Kidney capillary endothelial cell (primary cell): ENCODE measurements at places on chromosomes 3 and 15.

GRCh38 chr3:12750223-12750622 is 8.8 kb downstream of the TMEM40 start:
- no peak for DNase-seq

DNA sequence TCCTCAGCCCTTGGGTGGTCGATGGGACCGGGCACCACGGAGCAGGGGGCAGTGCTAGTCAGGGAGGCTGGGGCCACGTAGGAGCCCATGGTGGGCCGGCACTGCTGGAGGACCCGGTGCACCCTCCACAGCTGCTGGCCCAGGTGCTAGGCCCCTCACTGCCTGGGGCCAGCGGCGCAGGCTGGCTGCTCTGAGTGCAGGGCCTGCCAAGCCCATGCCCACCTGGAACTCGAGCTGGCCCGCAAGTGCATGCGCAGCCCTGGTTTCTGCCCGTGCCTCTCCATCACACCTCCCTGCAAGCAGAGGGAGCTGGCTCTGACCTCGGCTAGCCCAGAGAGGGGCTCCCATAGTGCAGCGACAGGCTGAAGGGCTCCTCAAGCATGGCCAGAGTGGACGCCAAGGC is 42.1 kb downstream of the KLHDC8B start:
- no peak for DNase-seq

DNA sequence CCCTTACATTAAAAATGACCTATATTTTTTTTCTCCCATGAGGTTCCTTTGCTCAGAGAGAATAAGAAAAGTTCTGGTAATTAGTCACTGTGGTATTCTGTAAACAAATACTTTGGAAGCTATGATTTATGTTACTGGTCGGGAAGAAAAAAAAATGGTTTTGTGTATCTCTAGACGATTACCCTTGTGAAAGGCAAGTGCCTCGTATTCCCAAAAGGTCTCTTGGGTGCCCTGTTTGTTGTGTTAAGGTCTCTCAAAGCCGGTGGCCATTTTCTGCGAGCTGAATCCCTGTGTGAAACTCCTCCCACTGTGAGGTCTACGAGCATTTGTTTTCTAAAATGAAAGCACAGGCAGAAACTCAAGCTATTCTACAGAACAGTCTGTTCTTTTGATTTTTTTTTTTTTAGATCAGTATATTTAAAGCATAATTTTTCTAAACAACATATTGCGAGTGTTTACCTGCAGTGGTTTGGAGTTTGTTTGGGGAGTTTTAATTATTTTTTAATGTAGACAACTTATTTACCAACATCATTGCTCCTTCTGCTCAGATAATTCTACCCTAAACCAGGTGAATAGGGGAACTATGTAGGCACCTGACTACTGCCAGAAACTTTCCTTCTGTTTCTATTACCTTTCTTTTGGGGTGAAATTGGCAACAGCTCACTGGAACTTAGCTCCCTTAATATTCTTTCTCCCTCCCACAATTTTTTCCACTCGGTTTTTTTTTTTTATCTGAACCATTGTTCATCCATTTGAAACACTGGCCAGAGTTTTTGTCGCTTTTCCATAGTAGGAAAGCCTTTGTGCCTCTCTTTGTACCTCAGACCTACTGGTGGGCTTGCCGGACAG is 44.0 kb downstream of the ZBTB38 start:
- peak; percentile 63 for DNase-seq

- no peak for DNase-seq
These were observed 45.9 kb upstream of the TMEM115 start for GRCh38 chr3:50405249-50405648.

DNA sequence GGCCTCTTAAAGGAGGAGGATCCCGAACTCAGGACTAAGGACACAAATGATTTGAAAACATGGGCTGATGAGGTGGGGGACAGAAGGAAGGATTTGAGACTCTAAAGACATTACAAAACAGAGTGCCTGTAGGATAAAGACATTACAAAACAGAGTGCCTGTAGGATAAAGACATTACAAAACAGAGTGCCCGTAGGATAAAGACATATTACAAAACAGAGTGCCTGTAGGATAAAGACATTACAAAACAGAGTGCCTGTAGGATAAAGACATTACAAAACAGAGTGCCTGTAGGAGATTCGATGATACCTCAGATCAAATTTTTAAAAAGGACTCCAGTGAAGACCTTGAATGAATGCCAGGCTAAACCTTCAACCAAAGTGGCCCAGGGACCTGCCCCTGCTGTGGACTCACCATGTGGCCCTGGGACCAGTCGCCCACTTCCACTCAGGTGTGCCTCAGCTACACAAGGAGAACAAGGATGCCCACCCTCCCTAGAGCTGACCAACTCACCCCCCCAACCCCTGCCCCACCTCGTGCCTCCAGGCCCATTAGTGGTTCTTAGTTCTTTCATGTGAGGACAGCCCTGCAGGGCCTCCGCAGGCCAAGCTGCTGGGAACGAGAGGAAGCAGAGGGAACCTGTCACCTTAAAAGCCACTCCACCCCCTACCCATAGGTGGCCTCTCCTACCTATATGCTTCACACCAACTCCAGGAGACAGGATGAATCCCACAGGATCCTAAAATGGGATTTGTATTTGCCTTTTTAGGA is 59.8 kb downstream of the SH3BP5 start:
- DNase-seq: no peak

- no peak for DNase-seq
These were observed 20.6 kb downstream of the MEIS2 start for GRCh38 chr15:37079726-37080125.

DNA sequence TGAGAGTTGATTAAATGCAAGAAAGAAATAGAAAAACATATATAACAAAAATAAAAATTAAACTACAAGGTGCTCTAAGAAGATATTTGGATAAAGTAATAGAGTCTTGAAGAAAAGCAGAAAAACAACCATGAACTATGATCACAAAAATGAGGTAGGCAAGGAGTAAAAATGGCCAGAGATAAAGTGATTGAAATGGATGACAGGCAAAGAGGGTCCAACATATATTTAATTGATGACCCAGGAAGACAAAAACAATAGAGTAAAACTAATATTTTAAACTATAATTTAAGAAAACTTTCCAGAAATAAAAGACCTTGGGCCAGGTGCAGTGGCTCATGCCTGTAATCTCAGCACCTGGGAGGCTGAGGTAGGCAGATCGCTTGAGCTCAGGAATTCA is 22.1 kb upstream of the WDR49 start:
- no peak for DNase-seq
